ENCODE measurements at places on chromosomes 13 and 19.

DNA sequence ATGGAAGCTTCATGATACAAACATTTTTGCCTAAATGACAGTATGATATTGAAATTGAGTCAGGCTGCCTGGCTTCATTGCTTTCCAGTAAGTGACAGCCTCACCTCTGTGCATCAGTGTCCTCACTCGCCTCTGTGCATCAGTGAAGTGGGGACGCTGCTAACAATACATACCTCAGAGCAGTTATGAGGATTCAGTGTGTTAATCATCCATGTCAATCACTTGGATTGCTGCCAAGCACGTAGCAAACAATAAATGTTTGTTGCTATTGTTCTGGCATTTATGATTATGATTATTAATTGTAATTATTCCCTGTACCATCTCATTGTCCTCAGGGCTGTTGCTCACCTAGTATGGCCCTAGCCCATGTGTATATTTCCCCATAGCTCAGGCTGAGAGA, 8.8 kb downstream of the PPP2R1A start:
- no peak for DNase-seq

DNA sequence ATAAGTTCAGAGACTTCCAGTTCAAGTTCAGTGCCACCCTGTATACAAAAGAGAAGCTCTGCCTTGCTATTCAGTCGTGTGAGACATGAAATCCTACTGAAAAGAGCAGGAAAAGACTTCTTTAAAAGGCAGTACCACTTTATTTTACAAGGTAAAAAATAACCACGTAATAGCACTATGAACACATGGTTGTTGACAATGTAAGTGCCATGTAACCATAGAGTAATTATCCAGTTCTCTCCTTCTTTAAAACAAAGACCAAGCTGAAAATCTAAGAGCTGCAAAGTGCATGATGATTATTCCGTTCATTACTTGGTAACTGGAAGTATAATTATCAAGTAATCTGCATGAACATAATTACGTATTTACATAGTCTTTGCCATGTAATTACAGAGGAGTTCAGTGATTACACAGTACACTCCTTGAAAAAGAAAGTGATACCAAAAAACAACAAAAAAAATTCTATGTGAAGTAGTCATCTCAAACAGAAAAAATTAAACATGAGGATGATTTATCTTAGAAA, 288.7 kb downstream of the EFNB2 start:
- DNase-seq, result no peak

- no peak for DNase-seq
Measured at GRCh38 chr19:20162821-20163220, 4.2 kb upstream of the ZNF486 start.

DNA sequence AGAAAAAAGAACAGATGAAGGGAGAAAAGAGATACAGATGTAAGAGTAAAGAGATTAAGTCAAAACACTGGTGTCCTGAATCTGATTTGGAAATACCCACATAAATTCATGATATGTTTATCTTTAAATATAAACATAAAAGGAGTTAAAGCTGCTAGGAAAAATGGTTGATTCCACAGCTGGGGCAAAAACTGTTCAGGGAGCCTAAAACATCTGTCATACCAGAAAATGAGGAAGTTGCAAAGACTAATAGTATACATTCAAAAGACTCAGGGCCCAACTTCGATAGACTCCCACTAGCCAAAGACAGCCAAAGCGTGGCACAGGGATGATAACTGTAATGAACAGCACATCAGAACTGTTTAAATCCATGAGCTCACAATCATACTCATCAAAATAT, 62.0 kb downstream of the ABCC4 start:
- no peak for DNase-seq

DNA sequence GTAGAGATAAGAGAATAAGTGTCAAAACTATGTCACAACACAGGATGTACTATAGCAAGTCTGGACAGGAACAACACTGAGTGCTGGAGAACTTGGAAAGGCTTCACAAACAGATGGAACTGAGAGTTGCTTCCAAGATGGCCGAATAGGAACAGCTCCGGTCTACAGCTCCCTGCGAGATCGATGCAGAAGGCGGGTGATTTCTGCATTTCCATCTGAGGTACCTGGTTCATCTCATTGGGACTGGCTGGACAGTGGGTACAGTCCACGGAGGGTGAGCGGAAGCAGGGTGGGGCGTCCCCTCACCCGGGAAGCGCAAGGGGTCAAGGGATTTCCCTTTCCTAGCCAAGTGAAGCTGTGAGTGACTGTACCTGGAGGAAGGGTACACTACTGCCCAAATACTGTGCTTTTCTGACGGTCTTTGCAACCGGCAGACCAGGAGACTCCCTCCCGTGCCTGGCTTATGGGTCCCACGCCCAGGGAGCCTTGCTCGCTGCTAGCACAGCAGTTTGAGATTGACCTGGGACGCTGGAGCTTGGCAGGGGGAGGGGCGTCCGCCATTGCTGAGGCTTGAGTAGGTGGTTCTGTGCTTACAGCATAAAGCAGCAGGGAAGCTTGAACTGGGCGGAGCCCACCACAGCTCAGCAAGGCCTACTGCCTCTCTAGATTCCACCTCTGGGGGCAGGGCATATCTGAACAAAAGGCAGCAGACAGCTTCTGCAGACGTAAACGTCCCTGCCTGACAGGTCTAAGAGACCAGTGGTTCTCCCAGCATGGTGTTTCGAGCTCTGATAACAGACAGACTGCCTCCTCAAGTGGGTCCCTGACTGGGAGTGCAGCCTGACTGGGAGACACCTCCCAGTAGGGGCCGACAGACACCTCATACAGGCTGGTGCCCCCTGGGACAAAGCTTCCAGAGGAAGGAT, 46.0 kb downstream of the USP12 start:
- no peak for DNase-seq
